ENCODE measurements at places on chromosomes 13 and 19. TPM values are rescaled to one million over a fixed set of nuclear protein-coding genes. Genes with fewer than 3 reads are reported as not detected.

Gene TTC9B
- total RNA-seq = not detected

Gene LGALS7B
- not detected for total RNA-seq

Gene ZNF221
- total RNA-seq = 1.9 TPM

Gene MYCBP2
- total RNA-seq = 107 TPM

Gene NECTIN2
- total RNA-seq = 0.31 TPM

Gene LRRC4B
- not detected for total RNA-seq

GRCh38 chr13:61485128-61485765, 69.6 kb upstream of the PCDH20 start:
- DNase-seq = no peak

GRCh38 chr19:17159466-17160393, 55.4 kb upstream of the USE1 start:
- DNase-seq = no peak

DNA sequence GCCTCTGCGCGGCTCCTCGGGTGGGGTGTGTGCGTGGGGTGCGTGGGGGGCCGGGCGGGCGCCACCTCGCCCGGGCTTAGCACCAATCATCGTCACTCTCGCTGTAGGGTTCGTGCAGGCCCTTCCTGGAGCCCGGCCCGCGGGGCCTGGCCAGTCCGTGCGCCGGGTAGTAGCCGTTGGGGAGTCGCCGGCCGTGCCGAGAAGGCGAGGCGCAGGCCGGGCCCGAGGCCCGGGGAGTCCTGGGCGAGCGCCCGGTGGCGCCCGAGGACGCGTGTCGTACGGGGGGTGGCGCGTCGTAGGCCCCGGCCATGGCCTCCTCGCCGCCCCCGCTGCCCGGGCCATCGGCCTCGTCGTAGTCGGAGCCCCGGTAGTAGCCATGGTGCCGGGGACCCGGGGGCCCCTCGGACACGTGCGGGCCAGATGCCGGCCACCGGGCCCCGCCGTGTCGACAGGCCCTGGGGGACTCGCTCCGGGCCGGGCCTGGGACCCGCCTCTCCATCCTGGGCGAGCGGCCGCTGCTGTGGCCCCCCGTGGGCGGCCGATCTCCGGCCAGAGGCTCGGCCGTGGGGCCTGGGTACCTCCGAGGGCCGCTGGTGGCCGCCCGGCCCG, 57.1 kb downstream of the IER2 start:
- DNase-seq = no peak

- DNase-seq = no peak
Observed at GRCh38 chr13:106568299-106569003, 514 bp upstream of the ARGLU1 start.

- DNase-seq = no peak
Observed at GRCh38 chr19:2214251-2214650, 21.9 kb downstream of the PLEKHJ1 start.

GRCh38 chr13:93248627-93249047, 22.0 kb downstream of the GPC6 start:
- no peak for DNase-seq

DNA sequence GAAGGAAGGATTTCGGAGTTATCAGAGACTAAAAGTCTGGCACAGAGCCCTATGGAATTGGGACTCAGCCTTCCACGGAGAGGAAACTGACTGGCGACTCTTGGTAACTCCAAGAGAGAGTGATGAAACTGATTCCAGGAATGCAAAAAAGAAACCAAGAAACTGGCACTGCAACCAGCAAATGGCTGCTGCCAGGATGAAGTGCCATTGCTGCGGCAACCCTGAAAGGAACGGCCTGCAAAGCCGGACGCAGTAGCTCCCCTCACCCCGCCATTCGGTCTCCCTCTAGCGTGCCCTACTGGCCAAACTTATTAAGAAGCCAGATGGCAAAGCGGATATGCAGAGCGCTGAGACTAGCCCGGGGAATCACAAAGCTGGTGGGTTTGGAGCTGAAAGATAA, 236.0 kb downstream of the PCDH9 start:
- DNase-seq = peak; percentile 38

DNA sequence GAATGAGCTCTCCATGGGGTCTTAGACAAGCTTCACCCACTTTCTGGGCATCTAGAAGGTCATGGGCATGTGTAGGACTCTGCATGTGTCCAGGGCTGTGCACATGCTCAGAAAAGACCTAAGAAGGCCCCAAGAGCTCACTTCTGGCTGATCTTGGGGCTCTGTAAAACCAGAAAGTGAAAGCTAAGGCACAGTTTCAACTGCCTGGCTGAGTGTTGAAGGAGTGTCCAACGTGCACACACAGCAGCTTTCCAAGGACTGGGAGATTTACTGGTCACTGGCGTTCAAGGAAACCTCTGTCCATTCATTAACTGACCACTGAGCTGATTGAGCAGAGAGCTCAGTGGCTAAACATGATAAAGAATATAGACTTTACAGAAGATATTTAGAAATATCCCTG, 137.9 kb downstream of the KATNAL1 start:
- DNase-seq = no peak

DNA sequence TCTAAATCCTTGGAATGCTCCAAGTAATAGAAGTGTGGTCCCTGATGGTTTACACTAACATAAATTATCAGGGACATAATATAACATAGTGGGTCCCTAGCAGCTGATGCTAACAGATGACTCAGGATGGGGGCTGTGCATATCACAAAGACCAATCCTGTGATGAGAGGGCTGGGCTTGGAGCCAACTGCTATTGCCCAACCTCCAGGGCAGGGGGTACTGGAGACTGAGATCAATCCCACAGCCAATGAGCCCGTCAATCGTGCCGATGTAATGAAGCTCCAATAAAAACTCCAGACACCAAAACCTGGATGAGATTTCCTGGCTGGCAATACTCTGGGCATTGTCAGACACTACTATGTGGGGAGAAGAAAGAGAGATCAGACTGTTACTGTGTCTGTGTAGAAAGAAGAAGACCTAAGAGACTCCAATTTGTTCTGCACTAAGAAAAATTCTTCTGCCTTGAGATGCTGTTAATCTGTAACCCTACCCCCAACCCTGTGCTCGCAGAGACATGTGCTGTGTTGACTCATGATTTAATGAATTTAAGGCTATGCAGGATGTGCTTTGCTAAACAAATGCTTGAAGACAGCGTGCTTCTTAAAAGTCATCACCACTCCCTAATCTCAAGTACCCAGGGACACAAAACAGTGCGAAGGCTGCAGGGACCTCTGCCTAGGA, 33.4 kb downstream of the ABCC4 start:
- DNase-seq = no peak

DNA sequence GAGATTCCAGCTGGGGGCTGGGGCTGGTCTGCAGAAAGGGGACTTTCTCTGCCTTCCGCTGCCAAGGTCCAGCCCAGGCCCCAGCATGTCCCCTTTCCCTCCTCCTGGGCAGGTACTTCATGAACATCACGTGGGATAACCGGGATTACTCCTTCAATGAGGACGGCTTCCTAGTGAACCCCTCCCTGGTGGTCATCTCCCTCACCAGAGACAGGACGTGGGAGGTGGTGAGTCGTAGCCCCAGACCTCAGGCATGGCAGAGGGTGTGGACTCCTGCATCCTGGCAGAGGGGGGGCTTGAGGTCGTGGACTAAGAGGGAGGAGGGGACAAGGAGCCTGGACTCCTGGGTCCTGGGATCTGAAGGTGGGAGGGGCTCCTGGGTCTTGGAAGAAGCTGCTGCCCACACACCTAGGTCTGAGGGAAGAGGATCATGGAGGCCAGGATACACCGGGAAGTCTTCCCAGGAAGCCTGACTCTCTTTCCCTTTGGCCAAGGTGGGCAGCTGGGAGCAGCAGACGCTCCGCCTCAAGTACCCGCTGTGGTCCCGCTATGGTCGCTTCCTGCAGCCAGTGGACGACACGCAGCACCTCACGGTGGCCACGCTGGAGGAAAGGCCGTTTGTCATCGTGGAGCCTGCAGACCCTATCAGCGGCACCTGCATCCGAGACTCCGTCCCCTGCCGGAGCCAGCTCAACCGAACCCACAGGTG, 20.6 kb downstream of the GRIN2D start:
- DNase-seq = no peak

- DNase-seq = no peak
Observed at GRCh38 chr13:50616101-50616500, 227.4 kb downstream of the DLEU7 start.

GRCh38 chr19:1856698-1857603, 6.4 kb downstream of the KLF16 start:
- peak; percentile 51 for DNase-seq

GRCh38 chr13:51760592-51760991, 43.4 kb downstream of the DHRS12 start:
- DNase-seq = no peak

- DNase-seq = no peak
Observed at GRCh38 chr13:20994441-20994821, 67.0 kb downstream of the LATS2 start.

- DNase-seq = no peak
Observed at GRCh38 chr19:58183817-58184215, 955 bp downstream of the ZNF274 start.

DNA sequence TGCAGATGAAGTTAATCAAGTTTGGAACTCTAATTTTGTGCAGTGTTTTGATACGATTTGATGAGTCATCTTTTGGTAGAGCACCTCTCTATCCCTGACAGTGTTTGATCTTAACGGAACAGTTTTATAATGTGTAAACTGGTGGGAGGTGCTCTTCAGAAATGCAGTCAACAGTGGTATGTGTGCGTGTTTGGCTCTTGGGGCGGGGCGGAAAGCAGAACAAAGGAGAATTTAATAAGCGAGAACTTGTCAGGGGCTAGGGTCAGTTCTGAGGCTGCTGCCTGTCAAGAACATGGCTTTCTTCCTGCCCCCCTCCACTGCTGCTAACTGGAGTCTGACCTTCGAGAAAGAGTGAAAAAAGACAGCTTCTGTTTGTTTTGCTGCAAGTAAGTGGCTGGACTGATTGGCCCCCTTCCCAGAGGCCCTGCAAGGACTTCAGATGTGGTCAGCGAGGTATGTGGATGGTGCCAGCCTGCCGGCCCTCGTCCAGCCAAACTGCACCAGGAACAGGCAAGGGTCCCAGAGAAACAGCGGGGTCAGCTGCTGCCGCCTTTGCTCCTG, 40.8 kb downstream of the BBC3 start:
- DNase-seq = peak; percentile 34
